T-cell (primary cell): ENCODE measurements at places on chromosomes 11 and 22.

GRCh38 chr11:2677127-2677526 lies 22.7 kb downstream of the KCNQ1OT1 start:
- H3K27ac ChIP-seq = no peak overlapping the region
- no peak for DNase-seq
- no peaks in the 10 kb centered on the region for H3K27me3 ChIP-seq
- no peaks in the 10 kb centered on the region for H3K36me3 ChIP-seq
- no peak overlapping the region for H3K4me3 ChIP-seq

GRCh38 chr11:56611174-56611573 lies 3.5 kb downstream of the OR5M1 start:
- no peak overlapping the region for H3K4me3 ChIP-seq
- H3K27ac ChIP-seq = no peak overlapping the region
- H3K4me1 ChIP-seq = no peaks in the 10 kb centered on the region
- H3K36me3 ChIP-seq = no peaks in the 10 kb centered on the region
- H3K27me3 ChIP-seq = no peaks in the 10 kb centered on the region

- H3K4me1 ChIP-seq = no peaks in the 10 kb centered on the region
- DNase-seq = no peak
- peaks cover 8% of the 10 kb centered on the region for H3K27me3 ChIP-seq
- H3K36me3 ChIP-seq = no peaks in the 10 kb centered on the region
These were observed 51.9 kb upstream of the USP47 start for GRCh38 chr11:11789735-11790369.

GRCh38 chr11:108524422-108524821 lies 26.2 kb upstream of the POGLUT3 start:
- no peaks in the 10 kb centered on the region for H3K36me3 ChIP-seq
- no peak overlapping the region for H3K4me3 ChIP-seq
- no peak overlapping the region for H3K27ac ChIP-seq
- no peaks in the 10 kb centered on the region for H3K4me1 ChIP-seq

DNA sequence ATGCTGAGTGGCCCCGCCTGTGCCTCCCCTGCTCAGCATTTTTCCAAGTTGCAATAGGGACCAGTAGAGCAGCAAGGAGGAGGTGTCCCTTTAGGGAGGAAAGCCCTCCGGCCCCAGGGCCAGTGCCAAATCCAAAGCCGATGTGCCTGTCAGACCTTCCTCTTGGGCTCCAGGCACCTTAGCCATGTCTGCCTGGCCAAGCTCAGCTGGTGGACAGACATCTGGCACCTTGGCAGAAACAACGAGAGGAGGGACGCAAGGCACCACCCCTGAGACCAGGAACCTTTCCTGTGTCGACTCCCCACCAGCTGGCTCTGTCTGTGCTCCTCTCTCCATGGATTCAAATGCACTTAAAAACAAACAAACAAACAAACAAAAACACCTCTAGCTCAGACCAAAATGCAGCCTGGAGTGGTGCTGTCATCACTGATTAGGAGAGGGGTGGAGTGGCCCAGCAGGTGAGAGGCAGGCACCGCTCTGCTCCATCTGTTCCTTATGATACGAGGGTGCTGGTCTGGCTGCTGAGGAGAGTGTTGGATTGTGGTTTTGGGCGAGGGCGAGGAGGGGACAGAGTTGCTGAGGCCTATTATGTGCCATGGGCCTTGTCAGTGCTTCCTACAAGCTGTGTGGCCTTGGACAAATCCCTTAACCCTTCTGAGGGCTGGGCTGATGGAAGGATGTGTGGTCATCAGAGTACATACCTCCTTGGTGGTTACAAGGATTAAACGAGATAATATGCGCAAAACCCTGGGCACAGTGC lies 46.2 kb downstream of the TP53I11 start:
- no peaks in the 10 kb centered on the region for H3K4me1 ChIP-seq
- DNase-seq = no peak
- peaks cover 3% of the 10 kb centered on the region for H3K36me3 ChIP-seq
- no peak overlapping the region for H3K27ac ChIP-seq
- no peaks in the 10 kb centered on the region for H3K27me3 ChIP-seq

DNA sequence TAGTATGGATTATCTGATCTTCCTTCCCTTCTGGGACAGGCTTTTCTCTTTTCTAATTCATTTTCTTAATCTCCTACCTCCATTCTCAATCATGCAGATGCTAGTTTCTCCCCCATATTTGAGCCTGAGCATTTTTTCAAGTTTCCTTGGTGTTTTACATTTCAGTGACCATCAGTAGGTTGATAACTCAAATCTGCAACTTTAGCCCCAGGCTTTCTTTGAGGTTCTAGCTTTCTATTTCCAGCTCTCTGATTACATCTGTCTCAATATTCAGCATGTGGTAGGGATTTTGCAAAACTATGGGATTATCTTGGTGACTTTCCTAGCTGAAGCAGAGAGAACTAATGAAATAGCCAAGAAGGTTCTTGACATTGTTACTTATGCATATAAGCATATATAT lies 67.8 kb downstream of the ARHGEF12 start:
- H3K4me3 ChIP-seq = no peak overlapping the region
- H3K36me3 ChIP-seq = no peaks in the 10 kb centered on the region
- DNase-seq = no peak
- no peaks in the 10 kb centered on the region for H3K27me3 ChIP-seq

GRCh38 chr22:39312410-39312809 lies 7.0 kb downstream of the RPL3 start:
- peaks cover 2% of the 10 kb centered on the region for H3K27me3 ChIP-seq
- no peak overlapping the region for H3K27ac ChIP-seq
- peaks cover 61% of the 10 kb centered on the region for H3K4me1 ChIP-seq

DNA sequence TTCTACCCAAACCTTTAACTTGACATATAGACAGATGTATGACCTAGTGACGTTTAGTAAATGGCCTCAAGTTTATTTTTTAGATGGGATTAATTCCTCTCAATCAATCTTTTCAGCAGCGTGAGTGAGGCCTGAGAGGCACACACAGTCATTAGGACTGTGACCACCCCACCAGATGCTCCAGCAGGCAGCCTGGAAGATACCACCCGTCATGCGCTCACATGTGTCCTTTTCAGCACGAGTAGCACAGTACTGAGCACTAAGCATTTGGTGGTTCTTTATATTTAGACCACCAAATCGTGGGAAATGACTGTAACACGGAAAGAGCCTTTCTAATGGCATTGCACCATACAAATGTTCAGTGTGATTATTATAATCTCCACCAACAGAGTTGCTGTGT lies 354.6 kb upstream of the DDI1 start:
- no peaks in the 10 kb centered on the region for H3K36me3 ChIP-seq
- H3K4me1 ChIP-seq = no peaks in the 10 kb centered on the region
- H3K27ac ChIP-seq = no peak overlapping the region
- H3K27me3 ChIP-seq = no peaks in the 10 kb centered on the region
- DNase-seq = no peak

DNA sequence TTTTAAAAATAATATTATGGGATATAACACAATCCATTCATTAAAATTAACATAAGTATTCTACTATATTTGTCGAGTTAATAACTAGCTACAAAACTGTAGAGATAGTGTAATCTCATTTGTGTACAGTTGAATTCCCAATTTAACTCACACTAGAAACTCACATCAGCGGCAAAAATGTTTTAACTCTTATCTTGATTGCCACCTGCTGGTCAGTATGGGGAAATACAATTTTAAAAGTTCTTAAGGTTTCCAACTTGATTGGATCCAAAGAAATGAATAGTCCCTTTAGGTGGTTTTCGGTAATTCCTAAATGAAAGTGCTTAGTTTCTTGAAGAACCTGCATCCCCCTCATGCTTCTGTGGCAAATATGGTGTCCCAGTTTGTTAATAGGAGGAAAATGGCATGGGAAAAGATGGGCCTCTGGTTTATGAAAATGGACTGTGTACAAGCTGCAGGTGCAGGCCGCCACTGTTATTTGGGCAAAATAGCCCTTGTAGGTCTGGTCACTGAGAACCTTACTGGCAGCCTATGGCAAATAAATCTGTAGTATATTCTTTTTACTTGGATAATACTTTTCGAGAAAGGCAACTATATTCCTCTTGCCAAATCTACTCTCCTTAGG lies 33.7 kb upstream of the SLC17A6 start:
- no peaks in the 10 kb centered on the region for H3K27me3 ChIP-seq
- no peaks in the 10 kb centered on the region for H3K4me1 ChIP-seq
- DNase-seq = no peak
- H3K36me3 ChIP-seq = no peaks in the 10 kb centered on the region

DNA sequence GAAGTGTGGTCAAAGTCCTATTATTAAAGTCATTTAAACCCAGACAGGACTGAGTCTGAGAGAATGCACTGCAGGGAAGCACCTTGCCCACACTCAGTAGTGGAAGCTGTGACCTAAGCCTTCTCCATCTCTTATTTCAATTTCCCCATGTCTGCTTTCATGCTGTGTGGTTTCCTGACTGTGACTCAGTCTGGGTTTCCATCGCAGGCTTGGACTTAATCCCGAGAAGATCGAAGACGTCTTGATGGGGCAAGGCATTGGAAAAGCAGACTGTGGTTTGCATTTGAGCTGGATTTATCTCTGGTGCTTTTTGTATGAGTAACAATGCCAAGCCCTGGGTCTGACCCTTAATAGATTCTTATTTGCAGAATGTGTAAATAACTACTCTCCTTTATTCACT lies 238.9 kb downstream of the NTM start:
- DNase-seq = no peak
- no peak overlapping the region for H3K27ac ChIP-seq
- H3K4me3 ChIP-seq = no peak overlapping the region
- no peaks in the 10 kb centered on the region for H3K36me3 ChIP-seq

GRCh38 chr22:38792833-38793232 lies 1.1 kb downstream of the DNAL4 start:
- peaks cover 9% of the 10 kb centered on the region for H3K36me3 ChIP-seq
- H3K27ac ChIP-seq = no peak overlapping the region
- no peak overlapping the region for H3K4me3 ChIP-seq
- H3K4me1 ChIP-seq = peaks cover 6% of the 10 kb centered on the region
- no peak for DNase-seq

DNA sequence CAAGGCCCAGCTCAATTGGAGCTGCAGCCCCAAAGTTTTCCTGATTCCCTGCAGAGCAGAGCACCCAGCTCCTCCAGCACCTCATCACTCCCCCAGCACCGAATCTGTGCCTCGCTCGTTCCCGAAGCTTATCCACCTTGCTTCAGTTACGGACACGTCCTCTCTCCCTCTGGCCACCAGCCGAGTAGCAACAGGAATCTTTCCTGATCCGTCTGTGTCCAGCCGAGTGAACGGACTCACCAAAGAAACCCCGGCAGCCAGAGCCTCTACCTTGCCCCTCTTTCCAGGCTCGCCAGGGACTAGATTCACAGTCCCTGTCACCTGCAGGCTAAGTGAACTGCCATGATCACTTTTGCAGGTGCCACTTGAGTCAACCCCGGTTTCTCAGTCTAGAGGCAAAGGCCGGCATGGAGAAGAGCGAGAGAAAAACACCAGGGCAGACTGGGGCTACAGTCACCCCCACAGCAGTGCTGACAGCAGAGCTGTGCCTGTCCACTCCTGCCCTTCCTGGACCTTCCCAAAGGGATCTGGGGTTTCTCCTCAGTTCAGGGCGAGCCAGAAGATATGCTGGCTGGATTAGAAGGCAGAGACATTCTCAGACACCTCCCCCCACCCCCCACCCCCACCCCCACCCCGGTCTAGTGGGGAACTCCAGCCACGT lies 32.3 kb downstream of the BID start:
- no peak overlapping the region for H3K27ac ChIP-seq
- DNase-seq = no peak
- H3K36me3 ChIP-seq = peaks cover 37% of the 10 kb centered on the region
- no peaks in the 10 kb centered on the region for H3K27me3 ChIP-seq
- no peak overlapping the region for H3K4me3 ChIP-seq

DNA sequence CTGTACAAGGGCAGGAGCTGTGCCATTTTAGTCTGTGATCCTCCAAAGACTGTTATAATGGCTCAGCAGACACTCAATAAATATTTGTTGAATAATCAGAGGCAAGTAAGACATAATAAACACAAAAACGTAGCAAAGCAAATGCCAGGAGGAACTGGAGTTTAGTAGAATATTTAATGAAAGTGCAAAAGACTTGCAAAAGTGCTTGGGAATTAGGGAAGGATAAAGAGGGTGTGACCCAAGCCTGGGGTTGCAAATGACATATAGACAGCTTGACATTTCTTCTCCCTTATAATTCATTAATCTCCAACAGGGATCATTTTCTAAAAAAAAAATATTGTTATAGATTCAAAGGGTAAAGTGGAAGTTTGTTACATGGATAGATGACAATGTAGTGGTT lies 212.7 kb upstream of the PGR start:
- H3K36me3 ChIP-seq = no peaks in the 10 kb centered on the region
- H3K4me3 ChIP-seq = no peak overlapping the region
- no peaks in the 10 kb centered on the region for H3K27me3 ChIP-seq
- H3K27ac ChIP-seq = no peak overlapping the region
- no peak for DNase-seq

- H3K4me1 ChIP-seq = no peaks in the 10 kb centered on the region
- no peaks in the 10 kb centered on the region for H3K36me3 ChIP-seq
- H3K4me3 ChIP-seq = no peak overlapping the region
- no peaks in the 10 kb centered on the region for H3K27me3 ChIP-seq
These were observed 66.0 kb upstream of the TIMP3 start for GRCh38 chr22:32735526-32735925.
